ENCODE measurements at places on chromosomes 16 and 17. TPM values are rescaled to one million over a fixed set of nuclear protein-coding genes. Genes with fewer than 3 reads are reported as not detected.
A peak's percentile ranks its signal among the peaks of the same experiment; 100 is the strongest.

MT1G gene
- total RNA-seq = 14.7 TPM

DNA sequence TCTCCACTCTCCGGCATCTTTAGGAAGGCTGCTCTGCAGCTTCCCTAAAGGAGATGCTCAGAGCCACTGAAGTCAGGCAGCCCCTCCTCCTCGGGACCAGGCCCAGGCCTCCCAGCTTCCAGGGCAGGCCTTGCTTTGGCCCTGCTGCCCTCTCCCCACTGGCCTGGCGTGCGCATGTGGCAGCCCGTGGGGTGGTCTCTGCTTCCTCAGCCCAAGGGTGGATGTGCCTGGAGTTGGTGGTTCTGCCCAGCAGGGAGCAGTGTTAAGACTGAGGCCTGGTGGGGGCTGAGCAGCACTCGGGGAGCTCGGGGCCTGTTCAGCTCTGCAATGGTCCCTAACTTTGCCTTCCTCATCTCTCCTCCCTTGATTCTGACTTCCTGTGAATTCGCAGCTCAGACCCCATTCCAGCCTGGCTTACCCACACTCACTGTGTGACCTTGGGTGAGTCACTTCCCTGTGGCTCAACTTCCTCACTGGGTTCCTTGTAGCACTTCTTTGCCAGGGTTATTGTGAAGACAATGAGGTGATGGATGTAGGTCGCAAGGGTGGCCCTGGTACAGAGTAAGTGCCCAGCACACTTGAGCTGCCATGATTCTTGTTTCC is 63.2 kb downstream of the NKD1 start:
- no peak for DNase-seq

DNA sequence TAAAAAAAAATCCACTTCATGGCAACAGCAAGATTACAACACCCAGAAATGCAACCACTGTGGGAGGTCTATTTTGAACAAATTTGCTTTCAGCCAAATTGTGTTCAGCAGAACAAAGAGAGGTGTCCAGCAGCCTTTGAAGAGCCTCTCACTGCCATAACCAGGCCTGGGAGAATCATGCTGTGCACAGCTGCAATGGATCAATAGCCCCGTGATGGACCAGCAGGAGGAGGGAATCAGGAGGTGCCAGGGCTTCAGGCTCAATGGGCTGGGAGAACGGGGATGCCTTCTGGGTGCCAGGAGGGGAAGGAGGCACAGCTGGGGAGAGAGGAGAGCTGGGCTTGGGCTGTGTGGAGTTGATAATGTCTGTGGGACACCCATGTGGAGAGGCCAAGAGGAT is 366.2 kb upstream of the EEF2KMT start:
- DNase-seq = no peak

DNA sequence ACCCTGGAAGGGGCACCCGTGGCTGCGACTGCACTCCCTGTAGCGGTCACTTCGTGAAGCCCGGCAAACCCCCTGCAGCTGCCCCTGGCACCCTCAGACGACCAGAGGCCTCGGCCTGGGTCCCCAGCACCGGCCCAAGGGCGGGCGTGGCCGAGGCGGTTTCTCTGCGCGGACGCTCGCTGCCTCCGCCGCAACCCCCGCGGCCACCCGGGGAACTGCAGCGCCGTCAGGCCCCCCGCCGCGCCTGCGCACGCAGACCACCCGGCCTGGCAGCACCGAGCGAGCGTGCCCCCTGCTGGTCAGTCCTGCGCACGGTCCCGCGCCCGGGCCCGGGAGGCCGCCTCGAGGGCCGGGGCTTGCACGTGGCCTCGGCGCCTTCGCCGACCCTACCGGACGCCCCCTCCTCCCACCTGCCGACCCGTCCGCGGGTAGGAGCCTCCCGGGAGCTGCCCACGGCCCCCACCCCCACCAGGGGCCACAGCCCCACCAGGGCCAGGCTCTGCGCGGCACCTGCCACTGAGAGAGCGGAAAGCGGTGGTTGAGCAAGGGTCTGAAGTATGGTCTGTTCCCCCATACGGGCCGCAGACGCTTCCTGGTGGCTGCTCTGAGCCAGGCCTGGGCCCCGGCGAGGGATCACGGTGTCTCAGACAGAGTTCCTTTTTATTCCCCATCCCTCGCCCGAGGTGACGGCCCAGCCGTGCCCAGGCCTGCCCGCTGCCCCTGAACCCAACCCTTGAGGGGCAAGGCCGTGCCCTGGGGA is 11.5 kb upstream of the HS3ST6 start:
- DNase-seq = peak; percentile 96

SPATA32 gene
- total RNA-seq = 0.21 TPM

SLFN14 gene
- total RNA-seq = not detected

- DNase-seq = no peak
Observed at GRCh38 chr16:47667956-47668355, 206.8 kb downstream of the PHKB start.

TAC4 gene
- not detected for total RNA-seq

- DNase-seq = no peak
Observed at GRCh38 chr17:14304222-14304772, 3.4 kb downstream of the HS3ST3B1 start.

GRCh38 chr16:89314357-89314756 is 96.9 kb downstream of the ZNF778 start:
- peak; percentile 66 for DNase-seq

- DNase-seq = no peak
Observed at GRCh38 chr17:62821189-62822079, 13.3 kb upstream of the MARCHF10 start.

Measured in activated CD4-positive, alpha-beta T cell treated with anti-CD3 and anti-CD28 coated beads for 36 hours (primary cell).